ENCODE measurements at places on chromosomes 7 and 10.

DNA sequence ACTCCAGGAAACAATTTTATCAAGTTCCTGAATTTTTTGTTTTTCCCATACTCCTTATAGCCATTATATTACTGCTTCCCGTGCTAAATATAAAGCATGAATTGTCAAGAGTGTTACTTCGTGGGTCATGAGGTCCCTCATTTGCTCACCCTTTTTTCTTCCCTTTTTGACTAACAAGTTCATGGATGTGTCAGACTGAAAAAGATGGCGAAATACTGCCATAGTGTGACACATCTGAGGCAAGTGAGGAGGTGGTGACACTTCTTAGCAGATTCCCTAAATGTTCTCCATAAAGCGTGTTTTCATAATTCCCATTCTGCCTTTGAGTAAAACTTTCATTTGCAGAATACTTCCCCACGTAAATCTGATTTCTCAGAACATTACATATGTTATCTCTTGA is 269.6 kb upstream of the FZD1 start:
- DNase-seq: no peak

DNA sequence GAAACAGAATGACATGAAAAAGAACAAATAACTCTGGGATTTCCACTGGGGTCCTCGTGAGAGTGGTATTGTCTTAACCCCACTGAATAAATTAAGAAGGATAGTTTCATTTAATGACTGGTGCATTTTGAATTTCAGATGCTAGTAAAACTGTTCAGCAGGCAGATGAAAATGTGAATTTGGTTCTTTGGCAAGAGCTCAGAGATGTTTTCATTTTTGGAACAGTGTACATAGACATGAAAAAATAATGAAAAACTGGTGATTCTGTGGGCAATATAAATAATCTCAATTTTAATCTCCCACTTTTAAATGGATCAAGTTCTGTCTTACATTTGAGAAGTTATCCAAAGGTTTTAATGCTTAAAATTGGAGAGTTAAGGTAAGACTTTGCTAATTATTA is 84.1 kb downstream of the TRIL start:
- DNase-seq: no peak

- DNase-seq: no peak
These were observed 29.5 kb downstream of the PDSS1 start for GRCh38 chr10:26727005-26727404.

DNA sequence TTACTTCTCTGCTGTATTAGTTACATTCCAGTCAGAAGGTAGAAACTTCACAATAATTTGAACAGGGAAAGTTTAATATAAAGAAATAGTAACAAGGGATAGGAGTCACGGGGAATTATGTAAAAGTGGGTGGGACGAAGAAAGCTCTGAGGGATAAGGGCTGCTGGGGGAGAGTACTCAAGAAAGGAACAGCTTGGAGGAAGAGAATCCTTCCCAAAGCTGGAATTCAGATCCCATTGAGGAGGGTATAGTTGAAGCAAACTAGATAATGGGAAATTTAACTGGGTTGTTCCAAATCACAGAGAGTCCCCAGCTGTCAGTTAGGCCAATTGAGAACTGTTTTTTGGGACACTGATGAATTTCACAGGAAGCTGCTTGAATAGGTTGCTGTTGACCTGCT is 53.2 kb upstream of the MACC1 start:
- DNase-seq: no peak

GRCh38 chr10:1243486-1244234 is 187.5 kb downstream of the WDR37 start:
- no peak for DNase-seq

DNA sequence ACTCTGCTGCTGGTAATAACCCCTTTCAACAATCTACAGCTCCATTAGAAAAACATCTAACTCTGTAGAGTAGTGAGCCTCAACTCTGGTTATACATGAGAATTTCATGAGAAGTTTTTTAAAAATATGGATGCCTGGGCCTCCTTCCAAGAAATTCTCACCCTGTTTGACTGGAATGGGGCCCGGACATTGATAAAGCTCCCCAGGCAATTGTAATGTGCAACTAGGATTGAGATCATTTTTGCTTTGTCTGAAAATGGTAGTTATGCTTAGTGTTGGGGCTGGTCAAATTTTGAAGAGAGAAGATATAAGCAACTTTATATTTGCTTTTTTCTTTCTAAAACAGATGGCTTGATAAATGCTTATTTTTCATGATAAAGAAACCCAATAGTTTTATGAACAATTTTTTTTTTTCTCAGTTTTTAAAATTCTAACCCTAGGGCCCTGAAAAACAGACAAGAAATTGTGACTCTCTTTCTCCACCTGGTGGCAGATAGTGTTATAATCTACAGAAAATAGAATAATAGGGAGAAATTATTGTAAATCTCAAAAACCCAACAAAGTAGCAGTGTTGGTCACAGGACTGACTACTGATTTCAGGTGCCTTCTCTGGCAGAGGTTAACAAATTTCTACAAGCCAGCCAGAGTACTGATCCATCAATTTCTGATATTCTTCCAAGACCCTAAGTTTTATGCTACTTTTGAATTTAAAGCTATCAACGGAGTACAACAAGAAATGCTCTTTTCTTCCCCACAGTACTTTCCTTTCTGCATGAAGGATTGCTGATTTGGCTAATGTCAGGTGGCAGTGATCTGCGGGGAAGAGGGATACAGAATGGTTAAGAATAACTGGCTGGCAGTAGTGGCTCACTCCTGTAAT is 174.8 kb downstream of the DKK1 start:
- DNase-seq: peak; percentile 66

GRCh38 chr10:122267849-122268737 is 3.0 kb upstream of the BTBD16 start:
- DNase-seq: peak; percentile 55

- peak; percentile 93 for DNase-seq
These were observed 37.0 kb upstream of the CNNM1 start for GRCh38 chr10:99292159-99292558.

DNA sequence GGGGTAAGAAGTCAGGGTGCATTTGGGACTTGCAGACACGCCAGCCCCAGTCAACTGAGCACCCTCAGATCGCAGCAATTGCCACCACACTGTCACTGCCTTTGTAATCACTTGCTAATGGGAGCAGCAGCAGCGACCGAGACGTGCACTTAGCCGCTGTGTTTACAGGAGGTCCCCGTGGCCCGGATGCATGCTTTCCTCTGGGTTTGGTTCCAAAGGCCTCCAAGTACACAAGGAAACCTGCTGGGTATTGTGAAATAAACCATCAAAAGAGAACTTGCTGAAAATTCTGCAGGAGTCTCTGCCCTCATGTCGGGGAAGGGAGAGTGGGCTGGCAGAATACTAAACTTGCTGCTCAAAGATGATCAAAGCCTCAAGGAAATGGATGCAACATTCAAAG is 341.7 kb downstream of the DNAJB6 start:
- DNase-seq: no peak

- DNase-seq: peak; percentile 80
These were observed 13.2 kb downstream of the LAMB1 start for GRCh38 chr7:107989618-107990373.

DNA sequence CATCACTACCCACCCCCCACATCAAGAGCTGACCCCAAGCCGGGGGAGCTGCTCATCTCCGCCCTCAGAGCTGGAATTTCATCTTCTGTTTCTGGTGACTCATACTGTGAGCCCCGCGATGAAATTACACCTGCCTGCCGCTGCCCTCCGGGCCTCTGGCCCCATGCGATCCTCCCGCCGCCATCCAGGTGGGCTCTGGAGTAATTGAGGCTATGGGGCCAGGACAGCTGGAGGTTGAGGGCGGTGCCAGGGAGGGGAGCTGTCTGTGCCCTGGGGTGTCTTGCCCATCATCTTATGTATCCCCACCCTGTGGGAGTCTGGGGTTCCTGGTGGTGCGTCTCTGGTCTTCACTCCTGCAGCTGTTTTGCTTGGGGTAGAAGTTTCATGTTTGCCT is 9.0 kb downstream of the GTF2IRD1 start:
- DNase-seq: no peak

DNA sequence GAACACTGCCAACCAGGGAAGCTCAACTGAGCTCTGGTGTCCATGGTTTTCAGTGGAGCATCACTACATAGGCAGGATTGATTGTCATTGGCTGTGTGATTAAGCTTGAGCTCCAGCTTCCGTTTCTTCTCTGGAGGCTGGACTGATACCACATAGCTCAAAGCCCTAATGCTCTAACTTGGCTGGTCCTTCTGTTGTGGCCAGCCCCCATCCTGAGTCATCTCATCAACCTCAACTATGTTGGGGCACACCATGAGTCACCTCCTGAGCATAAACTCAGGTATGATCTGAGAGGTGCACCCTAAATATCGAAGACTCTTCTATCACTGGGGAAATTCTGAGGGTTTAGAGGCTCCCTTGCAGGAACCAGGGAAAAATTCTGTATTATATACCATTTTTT is 114.5 kb upstream of the INHBA start:
- DNase-seq: peak; percentile 66

- peak; percentile 73 for DNase-seq
These were observed 1.8 kb downstream of the SNCG start for GRCh38 chr10:86960003-86960862.

GRCh38 chr10:78404296-78404695 is 370.6 kb downstream of the RPS24 start:
- no peak for DNase-seq

GRCh38 chr7:55032069-55032699 is 13.4 kb downstream of the EGFR start:
- peak; percentile 80 for DNase-seq

- DNase-seq: peak; percentile 77
These were observed 49.4 kb downstream of the HK1 start for GRCh38 chr10:69327463-69328379.

- DNase-seq: peak; percentile 10
These were observed 5.3 kb downstream of the LAMB4 start for GRCh38 chr7:108124820-108125219.

DNA sequence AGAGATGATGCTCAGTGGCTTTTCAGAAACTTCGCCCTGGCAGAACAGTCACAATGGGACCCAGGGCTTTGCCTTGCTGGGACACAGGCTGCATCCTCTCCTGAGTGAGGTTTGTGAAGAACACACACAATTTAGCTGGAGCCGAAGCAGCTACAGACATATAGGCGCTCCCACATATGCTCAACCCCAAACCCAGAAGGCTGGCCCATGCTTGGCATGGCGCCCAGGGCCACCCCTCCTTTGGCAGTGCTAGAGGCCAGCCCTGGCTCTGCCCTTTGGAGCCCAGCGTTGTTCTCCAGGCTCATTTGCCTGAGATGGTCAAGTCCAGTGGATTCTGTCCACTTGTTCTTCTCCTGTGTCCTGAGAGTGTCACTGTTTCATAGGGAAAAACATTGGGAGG is 94.4 kb downstream of the WDFY4 start:
- peak; percentile 5 for DNase-seq

DNA sequence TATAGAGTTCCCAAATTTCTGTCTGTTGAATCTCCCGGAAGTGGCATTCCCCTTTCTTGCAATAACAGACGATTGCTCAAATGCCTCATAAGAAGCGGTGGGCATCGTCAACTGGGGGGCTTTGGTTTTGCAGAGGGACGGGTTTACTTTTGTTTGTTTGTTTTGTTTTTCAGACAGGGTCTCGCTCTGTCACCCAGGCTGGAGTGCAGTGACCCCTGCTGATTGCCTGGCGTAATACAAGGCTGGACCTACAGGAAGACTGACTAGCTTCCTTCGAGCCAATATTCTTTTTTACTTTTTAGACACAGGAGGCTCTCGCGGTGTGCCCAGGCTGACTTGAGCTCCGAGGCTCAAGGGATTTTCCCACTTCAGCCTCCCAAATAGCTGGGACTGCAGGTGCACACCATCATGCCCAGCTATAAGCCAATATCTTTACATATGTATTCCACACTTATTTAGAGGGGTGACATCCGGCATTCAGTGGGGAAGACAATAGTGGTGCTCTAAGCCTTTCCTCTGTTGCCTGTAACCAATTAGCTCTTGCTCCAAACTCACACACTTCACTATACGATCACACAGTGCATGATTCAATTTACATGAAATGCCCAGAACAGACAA is 58.1 kb downstream of the FHIP2A start:
- DNase-seq: peak; percentile 38

- DNase-seq: no peak
These were observed 48.5 kb upstream of the BHLHA15 start for GRCh38 chr7:98162758-98163157.

DNA sequence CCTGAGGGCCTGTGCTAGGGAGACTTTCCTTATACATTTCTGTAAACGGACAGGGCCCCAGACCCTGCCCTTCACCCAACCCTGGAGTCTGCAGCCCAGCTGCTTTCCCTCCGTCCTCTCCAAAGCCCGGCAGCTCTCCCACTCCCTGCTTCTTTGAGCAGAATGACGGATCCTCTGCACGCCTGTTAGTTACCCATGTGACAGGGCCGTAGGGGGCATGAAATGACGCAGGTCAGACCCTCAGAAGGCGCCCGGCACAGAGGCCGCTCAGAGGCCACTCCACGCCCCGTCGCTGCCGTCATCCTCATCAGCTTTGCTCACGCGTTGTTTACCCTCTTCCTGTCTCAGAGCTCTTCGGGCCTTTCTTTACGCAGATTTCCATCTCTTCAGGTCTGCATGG is 60.2 kb upstream of the MKRN1 start:
- no peak for DNase-seq

- DNase-seq: peak; percentile 28
These were observed 133.5 kb upstream of the PRSS58 start for GRCh38 chr7:142391191-142391992.

GRCh38 chr10:50234486-50234885 is 16.8 kb downstream of the ASAH2 start:
- no peak for DNase-seq

GRCh38 chr10:92278996-92279696 is 11.7 kb downstream of the CPEB3 start:
- DNase-seq: no peak

DNA sequence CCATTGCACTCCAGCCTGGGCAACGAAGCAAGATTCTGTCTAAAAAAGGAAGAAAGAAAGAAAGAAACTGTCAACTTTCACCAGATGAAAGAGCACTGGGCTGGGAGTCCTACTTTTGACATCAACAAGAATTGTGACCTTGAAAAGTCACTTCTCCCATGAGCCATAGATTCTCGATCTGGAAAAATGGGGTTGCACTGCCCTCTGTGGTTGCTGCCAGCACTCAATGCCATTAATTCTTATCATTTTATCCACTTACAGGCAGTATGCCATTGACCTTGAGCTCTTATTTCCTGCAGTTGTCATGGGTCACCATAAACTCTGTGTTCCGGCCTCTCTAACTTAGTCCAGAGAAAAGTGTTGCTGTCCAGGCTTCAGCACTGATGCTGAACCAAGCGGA is 137.2 kb downstream of the NOC3L start:
- DNase-seq: peak; percentile 43

DNA sequence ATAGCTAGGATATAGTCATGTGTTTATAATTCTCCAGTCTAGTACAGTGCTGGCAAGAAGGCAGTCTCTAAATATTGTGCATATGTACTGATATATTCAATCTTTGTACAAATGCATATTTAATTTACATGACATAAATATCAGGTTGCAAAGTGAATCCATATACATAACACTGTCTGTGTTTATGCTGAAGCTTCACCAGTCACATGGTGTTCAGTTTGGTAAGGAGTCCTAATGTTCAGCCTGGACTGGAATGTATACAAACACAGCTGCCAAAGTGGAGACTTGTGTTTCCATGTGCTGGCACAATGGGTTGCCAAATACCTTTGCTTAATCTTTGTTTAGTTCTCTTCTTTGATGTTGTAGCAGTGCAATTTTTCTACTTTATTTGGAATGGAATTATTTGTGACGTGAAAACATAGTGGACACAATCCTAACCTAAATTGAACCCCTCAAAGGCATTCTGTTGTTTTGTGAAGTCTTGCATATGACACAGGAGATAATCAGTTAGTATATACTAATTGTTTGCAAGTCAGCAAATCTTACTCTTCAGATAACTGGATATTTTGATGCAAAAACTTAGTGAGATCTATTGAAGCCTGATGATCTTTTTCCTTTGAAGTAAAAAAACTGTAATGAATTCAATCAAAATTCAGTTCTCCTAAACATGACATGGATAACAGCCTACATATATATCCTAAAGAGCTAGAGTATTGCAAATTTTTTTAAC is 17.3 kb upstream of the ARL4A start:
- peak; percentile 49 for DNase-seq

All from EH (cell line).